CD4-positive, alpha-beta memory T cell (primary cell): ENCODE measurements at places on chromosomes 12 and 14.

- no peak for DNase-seq
- H3K27me3 ChIP-seq = no peaks in the 10 kb centered on the region
- no peaks in the 10 kb centered on the region for H3K4me1 ChIP-seq
- no peak overlapping the region for H3K4me3 ChIP-seq
- no peaks in the 10 kb centered on the region for H3K36me3 ChIP-seq
These were observed 160.3 kb upstream of the PELI2 start for GRCh38 chr14:55957950-55958349.

DNA sequence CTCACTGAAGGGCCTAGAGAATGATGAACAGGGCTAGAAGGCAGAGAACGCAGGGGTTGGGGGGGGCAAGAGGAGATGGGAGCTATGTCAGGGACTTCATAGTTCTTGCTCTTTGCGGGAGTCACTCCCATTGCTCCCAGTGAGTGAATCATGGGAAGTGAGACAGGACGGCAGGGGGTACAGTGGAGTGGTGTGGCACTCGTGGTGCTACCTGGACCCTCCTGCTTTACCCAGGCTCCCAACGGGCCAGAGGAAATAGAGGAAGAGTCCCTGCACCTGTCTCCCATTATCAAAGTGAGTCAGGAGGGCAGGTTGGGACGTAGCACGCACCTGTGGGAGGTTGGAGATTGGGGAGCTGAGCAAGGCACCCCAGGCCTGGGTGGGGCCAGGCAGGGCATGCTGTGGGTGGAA is 1.3 kb upstream of the KRT8 start:
- no peaks in the 10 kb centered on the region for H3K36me3 ChIP-seq
- H3K27me3 ChIP-seq = no peaks in the 10 kb centered on the region
- no peak for DNase-seq

DNA sequence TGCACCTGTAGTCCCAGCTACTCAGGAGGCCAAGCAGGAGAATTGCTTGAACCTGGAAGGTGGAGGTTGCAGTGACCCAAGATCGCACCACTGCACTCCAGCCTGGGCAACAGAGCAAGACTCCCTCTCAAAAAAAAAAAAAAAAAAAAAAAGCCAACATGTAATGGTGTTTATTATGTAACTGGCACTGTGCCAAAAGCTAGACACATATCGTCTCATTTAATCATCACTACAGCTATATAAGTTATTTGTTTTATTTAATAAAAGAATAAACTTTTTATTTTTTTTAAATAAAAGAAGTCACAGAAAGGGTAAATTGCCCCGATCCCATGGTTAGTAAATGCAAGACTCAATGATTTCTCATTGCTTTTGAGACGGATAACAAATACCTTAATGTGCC is 76.9 kb downstream of the PTCSC3 start:
- no peak for DNase-seq
- no peak overlapping the region for H3K27ac ChIP-seq
- H3K27me3 ChIP-seq = no peaks in the 10 kb centered on the region
- H3K4me3 ChIP-seq = no peak overlapping the region
- no peaks in the 10 kb centered on the region for H3K4me1 ChIP-seq
- H3K36me3 ChIP-seq = no peaks in the 10 kb centered on the region

GRCh38 chr12:77575376-77575919 is 255.2 kb upstream of the NAV3 start:
- DNase-seq = no peak
- H3K4me1 ChIP-seq = no peaks in the 10 kb centered on the region
- no peak overlapping the region for H3K4me3 ChIP-seq
- H3K36me3 ChIP-seq = no peaks in the 10 kb centered on the region

DNA sequence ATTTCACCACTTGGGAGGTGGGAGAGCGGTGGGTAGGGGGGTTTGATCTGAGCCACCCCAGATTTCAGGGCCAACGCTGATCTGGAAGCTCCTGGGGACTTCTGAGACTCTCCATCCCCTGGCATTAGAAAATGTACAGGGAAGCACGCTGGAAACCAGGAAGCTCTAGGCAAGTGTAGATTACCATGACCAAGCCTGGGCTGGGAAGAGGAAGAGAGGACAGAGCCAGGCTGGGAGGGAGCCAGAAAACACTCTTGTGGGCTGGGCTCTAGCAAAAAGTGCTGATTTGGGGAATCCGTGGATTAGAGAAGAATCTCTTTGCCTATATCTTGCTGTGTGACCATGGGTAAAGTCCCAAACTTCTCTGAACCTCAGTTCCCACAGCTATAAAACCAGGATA is 236.7 kb downstream of the BCL11B start:
- H3K4me3 ChIP-seq = no peak overlapping the region
- H3K27me3 ChIP-seq = no peaks in the 10 kb centered on the region
- H3K36me3 ChIP-seq = no peaks in the 10 kb centered on the region
- H3K4me1 ChIP-seq = no peaks in the 10 kb centered on the region
- DNase-seq = no peak

GRCh38 chr14:70033116-70033515 is 153.9 kb downstream of the SMOC1 start:
- no peak for DNase-seq
- no peaks in the 10 kb centered on the region for H3K4me1 ChIP-seq
- H3K36me3 ChIP-seq = no peaks in the 10 kb centered on the region
- H3K4me3 ChIP-seq = no peak overlapping the region
- no peaks in the 10 kb centered on the region for H3K27me3 ChIP-seq
- no peak overlapping the region for H3K27ac ChIP-seq

- H3K27me3 ChIP-seq = no peaks in the 10 kb centered on the region
- no peaks in the 10 kb centered on the region for H3K36me3 ChIP-seq
- peaks cover 8% of the 10 kb centered on the region for H3K4me1 ChIP-seq
- DNase-seq = no peak
These were observed 7.7 kb upstream of the PCK2 start for GRCh38 chr14:24086193-24086955.

- H3K27me3 ChIP-seq = no peaks in the 10 kb centered on the region
- H3K27ac ChIP-seq = peak overlapping the region; percentile 91
- H3K36me3 ChIP-seq = peaks cover 35% of the 10 kb centered on the region
- peak overlapping the region; percentile 84 for H3K4me3 ChIP-seq
These were observed 1.7 kb downstream of the CCND2 start for GRCh38 chr12:4275016-4275869.

GRCh38 chr12:102907918-102908317 is 9.1 kb downstream of the PAH start:
- no peak overlapping the region for H3K4me3 ChIP-seq
- H3K4me1 ChIP-seq = no peaks in the 10 kb centered on the region
- DNase-seq = no peak

DNA sequence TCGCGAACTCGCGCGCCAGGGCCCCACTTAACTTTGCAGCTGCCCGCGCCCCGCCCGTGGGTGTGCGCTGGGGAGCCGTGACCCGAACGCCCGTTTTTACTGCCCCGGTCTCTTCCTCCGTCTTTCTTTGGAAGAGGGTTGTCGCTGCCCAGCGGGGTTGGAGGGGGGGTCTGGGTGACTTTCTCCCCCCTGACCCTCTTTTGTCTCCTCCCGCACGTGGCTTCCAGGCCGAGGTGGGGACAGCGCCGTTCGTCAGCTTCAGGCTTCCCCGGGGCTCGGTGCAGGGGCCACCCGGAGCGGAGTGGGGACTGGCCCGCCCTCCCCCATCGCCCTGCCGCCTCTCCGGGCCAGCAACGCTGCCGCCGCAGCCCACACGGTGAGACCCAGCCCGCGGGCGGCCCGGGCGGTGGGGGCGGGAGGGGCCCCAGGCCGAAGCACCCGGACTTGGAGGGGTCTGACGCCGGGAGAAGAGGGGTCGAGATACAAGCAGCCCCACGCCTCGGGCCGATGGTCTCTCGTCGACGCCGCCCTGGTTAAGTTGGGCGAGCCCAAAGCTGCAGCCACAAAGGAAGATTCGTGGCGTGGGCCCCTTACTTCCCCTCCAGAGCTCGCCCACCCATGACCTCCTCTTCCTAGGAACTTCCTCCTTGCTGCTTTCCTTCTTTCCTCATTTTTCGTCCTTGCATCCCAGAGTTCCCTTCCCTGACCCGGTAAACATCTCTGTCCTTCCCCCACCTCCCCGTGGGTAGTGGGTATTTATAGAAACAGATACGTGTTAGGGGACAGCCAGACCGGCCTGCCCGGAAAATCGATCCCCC is 1.2 kb downstream of the DYRK2 start:
- peak overlapping the region; percentile 69 for H3K27ac ChIP-seq
- no peaks in the 10 kb centered on the region for H3K36me3 ChIP-seq
- H3K27me3 ChIP-seq = no peaks in the 10 kb centered on the region
- H3K4me3 ChIP-seq = peak overlapping the region; percentile 42

DNA sequence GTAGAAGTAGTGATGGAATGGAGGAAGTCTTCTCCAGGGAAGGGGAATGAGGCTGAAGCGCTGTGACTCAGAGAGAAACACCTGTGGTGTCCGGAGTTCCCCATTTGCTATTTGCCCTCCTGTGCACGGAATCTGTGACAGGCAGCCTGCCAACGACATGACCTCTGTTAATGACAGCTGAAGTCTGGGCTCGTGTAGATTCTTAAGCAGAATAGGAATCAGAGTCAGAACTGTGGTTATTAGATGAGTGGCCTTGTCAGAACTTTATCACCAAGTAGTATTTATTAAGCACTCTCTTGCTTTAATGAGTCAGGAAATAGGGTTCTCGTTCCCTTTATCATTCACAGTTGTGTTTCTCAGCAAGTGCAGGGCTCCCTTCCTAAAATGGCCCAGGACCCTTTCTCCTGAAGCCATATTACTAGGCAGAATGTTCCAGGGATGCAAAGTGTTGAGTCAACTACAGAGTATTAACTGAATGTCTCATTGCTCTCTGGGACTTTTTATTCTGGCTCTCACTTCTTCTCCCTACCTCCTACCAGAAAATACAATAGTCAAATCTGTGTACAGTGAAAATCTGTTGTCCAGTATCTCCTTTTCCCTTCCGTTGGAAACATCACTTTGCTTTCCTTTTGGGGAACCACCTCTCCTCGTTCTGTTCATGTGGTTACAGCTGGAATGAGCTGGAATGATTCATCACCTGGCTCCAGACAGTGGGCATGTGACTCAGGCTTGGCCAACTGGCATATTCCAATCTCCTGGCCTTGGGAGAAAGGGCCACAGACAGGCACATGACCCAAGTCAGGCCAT is 77.8 kb upstream of the MAX start:
- no peaks in the 10 kb centered on the region for H3K4me1 ChIP-seq
- H3K4me3 ChIP-seq = no peak overlapping the region
- no peaks in the 10 kb centered on the region for H3K27me3 ChIP-seq
- DNase-seq = no peak
- no peaks in the 10 kb centered on the region for H3K36me3 ChIP-seq

DNA sequence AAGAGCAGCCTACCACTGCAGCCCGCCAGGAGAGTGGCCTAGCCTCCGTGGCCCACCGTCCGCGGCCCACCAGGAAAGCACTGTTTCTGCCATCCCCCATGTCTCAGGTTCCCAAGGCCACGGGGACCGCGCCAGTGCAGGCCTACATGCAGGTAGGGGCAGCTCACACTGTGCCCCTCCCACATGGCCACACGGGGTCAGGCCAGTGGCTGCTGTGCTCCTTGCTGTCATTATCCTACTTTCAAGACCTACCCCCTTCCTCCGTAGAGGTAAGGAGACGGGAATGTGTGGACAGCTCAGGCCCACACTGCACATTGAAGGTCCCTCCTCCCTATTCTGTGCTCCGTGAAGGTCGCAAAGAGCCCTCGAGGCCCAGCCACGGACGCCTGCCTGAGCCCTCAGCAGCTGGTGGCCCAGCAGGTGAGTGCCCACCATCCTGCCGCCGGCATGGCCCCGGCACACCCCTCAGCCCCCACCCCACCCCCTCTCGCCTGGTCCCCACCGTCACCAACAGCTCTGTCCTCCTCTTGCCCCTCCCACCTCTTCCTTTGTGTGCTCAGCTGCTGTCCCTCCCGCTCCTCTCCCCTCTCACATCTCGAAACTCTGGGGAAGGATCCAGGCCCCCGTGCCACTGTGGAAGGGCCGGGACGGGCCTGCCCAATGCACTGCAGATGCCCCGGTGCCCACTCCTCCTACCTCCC is 10.0 kb downstream of the DDX51 start:
- H3K36me3 ChIP-seq = peaks cover 5% of the 10 kb centered on the region
- no peak for DNase-seq
- H3K4me3 ChIP-seq = no peak overlapping the region

DNA sequence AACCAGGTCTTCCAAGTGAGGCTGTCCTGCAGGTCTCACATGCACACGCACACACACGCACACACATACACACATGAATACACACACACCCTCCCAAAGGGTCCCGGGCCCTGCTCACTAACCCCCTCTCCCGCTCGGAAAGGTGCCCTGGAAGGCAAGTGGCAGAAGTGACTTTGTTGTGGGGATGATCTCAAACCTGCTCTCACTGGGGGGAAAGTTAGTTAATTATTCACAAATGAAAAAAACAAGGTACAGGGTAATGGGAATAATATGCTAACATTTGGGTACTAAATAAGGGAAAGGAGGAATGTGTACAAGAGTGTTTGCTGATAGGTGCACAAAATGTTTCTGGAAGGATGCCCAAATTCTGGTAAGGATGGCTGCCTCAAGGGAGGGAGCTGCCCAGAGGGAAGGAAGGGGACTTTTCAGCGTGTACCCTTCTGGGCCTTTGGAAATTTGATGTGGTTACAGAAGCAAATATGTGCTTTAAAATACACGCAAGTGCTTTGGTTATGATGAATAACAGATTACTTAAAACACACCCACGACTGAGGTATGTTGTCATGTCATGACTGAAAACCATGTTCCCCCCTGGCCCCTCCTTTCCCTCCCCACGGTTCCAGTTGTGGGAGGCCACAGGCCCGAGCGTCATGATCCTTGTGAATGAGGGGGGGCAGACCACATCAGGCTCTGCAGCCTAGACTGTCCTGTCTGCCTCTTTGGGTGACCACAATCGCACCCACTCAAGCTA is 43.3 kb upstream of the PLEKHG6 start:
- H3K36me3 ChIP-seq = no peaks in the 10 kb centered on the region
- H3K4me3 ChIP-seq = no peak overlapping the region
- H3K4me1 ChIP-seq = no peaks in the 10 kb centered on the region
- no peak overlapping the region for H3K27ac ChIP-seq
- H3K27me3 ChIP-seq = no peaks in the 10 kb centered on the region

- peaks cover 57% of the 10 kb centered on the region for H3K36me3 ChIP-seq
- no peaks in the 10 kb centered on the region for H3K4me1 ChIP-seq
- no peak overlapping the region for H3K27ac ChIP-seq
These were observed 20.8 kb downstream of the SLC8B1 start for GRCh38 chr12:113314121-113314529.

- DNase-seq = no peak
- H3K4me1 ChIP-seq = no peaks in the 10 kb centered on the region
- H3K4me3 ChIP-seq = no peak overlapping the region
- H3K27ac ChIP-seq = no peak overlapping the region
These were observed 19.6 kb downstream of the KLRB1 start for GRCh38 chr12:9587987-9588600.

DNA sequence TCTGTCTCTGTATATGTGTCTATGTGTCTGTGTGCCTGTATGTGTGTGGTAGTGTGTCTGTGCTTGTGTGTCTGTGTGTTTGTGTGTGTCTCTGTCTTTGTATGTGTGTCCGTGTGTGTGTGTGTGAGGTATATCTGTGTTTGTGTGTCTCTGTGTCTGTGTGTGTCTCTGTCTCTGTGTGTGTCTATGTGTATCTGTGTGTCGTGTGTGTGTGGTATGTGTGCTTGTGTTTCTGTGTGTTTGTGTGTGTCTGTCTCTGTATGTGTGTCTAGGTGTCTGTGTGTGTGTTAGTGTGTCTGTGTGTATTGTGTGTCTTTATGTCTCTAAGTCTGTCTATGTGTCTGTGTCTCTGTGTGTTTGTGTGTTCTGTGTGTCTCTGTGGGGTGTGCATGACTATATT is 158.6 kb downstream of the TMEM121 start:
- no peak overlapping the region for H3K27ac ChIP-seq
- no peaks in the 10 kb centered on the region for H3K36me3 ChIP-seq
- no peak for DNase-seq
- H3K4me1 ChIP-seq = no peaks in the 10 kb centered on the region
- no peak overlapping the region for H3K4me3 ChIP-seq
